Smooth muscle cell of the brain vasculature (primary cell): ENCODE measurements at places on chromosomes 6 and 20.

- no peak for DNase-seq
Observed at GRCh38 chr6:161135695-161136591, 137.9 kb downstream of the AGPAT4 start.

GRCh38 chr20:56829788-56830385 is 200.8 kb downstream of the TFAP2C start:
- DNase-seq: no peak

GRCh38 chr20:51131811-51132210 is 108.9 kb upstream of the KCNG1 start:
- no peak for DNase-seq

DNA sequence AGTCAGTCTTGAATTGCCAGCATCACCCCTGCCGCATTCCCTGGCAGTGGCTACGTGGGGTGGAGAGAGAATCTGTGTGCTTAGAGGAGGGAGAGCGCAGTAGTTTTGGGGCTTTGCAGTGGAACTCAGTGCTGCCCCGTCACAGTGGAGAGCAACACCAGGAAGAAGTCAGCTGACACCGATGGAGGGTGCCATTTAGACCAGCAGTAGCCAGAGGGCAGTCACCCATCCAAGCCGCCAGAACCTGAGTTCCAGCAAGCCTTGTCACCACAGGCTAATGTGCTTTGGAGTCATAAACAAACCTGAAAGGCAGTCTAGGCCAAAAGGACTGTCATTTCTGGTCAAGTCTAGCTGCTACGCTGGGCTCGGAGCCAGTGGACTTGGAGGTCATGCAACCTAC is 22.0 kb upstream of the PERP start:
- no peak for DNase-seq

DNA sequence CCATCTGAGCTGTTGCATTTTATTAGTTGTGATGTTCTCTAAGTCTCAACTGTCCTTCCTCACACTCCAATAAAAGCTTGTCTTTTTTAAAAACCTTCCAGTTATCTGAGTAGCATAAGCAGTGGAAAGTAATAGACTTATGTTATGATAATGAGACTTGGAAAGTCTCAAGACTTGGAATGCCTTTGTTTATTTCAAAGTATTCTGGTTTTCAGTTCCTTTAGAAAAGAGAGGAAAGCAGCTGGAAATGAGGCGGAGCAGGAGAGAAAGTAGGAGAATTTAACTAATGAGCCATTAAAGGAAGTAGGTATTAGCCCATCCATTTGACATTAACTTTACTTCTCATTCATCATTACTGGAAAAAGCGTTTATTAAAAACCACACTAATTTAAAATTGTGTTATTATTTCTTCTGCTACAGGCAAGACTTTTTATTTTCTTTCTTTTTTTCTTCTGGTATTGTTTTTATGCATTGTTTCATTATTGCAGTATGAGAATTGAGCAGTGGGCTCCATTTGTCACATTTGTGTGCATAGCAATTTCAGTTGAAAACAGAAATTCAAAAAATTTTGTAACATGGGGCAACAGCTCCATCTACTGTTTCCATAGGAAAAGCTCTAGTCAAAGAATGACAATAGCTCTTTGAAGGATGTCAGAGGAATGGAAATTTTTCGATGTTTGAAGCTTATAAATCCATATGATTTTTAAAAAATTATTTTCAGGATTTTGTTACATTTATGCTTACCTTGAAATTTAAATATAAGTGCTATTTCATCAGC is 194.8 kb downstream of the COL9A1 start:
- DNase-seq: peak; percentile 17

DNA sequence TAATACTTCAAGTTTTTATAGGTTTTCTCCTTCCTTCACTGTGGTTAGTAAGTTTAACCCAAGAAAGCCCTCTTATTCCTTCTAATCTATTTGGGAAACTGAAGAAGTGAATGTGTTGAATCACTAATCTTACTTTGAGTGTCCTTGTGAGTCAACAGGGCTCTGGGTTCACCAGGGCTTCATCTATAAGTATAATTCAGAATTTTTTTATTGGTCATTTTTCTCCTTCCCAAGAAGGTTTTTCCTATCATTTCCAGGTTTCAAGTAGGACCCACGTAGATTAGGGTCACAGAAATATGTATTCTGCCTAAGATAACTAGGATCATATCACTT is 191.1 kb downstream of the ATXN1 start:
- no peak for DNase-seq
